ENCODE measurements at places on chromosomes 2 and 18. TPM values are rescaled to one million over a fixed set of nuclear protein-coding genes. Genes with fewer than 3 reads are reported as not detected.

- no peak for DNase-seq
Measured at GRCh38 chr2:85704800-85705679, 10.9 kb downstream of the GNLY start.

The BCL2 gene
- 34.7 TPM for total RNA-seq

The TCF23 gene
- not detected for total RNA-seq

The HOXD4 gene
- total RNA-seq: 0.66 TPM

DNA sequence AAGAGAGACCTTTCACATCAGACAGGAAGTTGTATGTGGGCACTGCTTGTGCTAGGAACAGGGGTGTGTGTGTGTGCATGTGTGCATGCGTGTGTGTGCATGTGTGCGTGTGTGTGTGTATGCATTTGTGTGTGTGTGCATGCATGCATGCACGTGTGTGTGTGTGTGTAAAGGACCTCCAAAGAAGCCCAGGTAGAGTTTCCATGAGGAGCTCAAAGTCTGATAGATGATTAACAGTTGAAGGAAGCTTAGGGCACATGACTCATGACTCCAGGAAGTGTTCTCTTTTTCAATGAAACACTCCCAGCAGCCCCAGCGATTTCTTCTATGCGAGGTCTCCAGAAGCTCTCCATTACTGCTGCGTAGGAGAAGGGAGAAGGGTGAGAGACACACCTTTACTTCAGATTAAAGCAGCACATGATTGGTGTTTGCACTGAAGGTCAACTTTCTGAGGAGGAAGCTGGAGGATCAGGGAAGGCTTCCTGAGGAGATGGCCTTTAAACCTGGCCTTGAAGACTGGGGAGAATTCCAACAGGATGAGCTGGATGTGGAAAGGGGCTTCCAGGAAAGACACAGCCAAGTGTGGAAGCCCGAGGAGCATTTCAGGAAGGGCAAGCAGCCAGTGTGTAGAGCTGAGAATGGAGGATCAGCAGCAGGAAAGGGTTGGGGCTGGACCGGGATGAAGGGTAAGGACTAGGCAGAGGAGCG is 77.7 kb downstream of the SMAD4 start:
- DNase-seq: no peak

The MYO5B gene
- 2.0 TPM for total RNA-seq

- DNase-seq: no peak
Measured at GRCh38 chr2:5203134-5203755, 488.9 kb upstream of the SOX11 start.

DNA sequence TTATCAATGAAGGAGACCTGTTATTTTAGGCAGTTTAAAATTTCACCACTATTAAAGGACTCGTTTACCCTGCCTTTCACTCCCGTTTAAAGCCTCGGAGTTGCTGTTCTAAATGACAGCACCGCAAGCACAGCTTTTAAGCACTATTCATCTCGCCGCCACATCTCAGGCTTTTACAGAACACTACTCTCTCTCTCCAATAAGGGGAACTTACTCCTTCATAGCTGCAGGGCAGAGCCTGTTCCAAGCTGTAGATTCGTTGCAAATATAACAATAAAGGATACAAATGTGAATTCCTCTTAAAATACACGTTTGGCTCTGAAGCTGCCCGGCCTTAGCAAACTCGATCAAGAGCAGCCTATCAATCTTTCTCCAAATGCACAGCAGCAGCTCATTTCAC is 271.8 kb downstream of the ZNF521 start:
- no peak for DNase-seq

DNA sequence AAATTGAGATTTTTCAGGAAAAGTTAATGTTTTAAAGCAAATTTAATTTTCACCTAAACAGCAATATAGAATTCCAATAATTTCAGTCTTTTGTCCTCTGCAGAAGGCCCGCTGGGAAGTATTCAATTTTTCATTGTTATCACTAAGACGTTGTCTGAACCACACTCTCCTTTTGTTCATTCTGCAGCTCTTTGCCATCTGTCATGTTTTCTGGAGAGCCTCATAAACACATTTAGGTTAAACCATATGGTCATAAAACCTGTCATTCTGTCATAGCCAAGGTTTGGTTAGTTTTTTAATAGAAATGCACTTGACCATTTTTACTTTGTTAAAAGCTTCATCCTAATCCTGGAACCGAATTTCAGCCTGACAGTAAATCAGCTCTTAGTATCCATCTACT is 54.0 kb upstream of the PGAP1 start:
- no peak for DNase-seq

- DNase-seq: no peak
Measured at GRCh38 chr2:148970385-148970784, 68.1 kb upstream of the LYPD6B start.
